ENCODE measurements at places on chromosomes 11 and 22. TPM values are rescaled to one million over a fixed set of nuclear protein-coding genes. Genes with fewer than 3 reads are reported as not detected.

The INS gene
- total RNA-seq: not detected

The MS4A6A gene
- total RNA-seq: not detected

The RBFOX2 gene
- total RNA-seq: 0.03 TPM

The SIPA1 gene
- total RNA-seq: 245 TPM

The LMO2 gene
- not detected for total RNA-seq

The PIH1D2 gene
- 0.76 TPM for total RNA-seq

The OSBP2 gene
- 0.55 TPM for total RNA-seq

DNA sequence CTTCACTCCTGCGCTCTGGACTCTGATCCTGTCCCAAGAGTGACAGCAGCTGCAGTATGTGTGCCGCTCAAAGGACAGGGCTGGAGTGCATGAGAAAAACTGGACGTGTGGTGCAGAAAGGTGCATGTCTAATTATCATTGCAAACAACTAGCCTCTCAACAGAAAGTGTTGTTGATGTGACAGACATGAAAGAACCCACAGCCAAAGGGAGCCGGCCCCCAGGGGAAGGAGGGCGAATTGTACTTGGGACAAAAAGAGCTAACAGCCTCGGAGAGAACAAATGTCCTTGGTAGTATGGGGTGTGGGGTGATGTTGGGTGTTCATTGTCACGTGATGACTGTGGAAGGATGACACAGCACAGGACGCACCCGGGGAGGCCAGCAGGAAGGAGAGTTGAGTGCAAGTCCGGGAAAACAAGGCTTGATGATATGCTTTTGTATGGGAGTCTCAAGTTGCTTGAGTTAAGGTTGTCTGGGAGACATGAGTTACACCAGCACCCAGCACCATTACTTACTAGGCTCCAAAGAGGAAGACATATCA lies 325.5 kb downstream of the NTM start:
- H3K4me1 ChIP-seq: no peaks in the 10 kb centered on the region
- no peaks in the 10 kb centered on the region for H3K36me3 ChIP-seq
- H3K4me3 ChIP-seq: no peak overlapping the region
- no peak for DNase-seq

DNA sequence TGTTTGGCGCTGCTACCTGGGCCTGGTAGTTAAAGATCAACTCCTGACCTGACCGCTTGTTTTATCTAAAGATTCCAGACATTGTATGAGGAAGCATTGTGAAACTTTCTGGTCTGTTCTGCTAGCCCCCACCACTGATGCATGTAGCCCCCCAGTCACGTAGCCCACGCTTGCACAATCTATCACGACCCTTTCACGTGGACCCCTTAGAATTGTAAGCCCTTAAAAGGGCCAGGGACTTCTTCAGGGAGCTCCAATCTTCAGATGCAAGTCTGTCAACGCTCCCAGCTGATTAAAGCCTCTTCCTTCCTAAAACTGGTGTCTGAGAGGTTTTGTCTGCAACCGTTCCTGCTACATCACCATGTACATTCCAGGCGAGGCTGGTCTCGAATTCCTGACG lies 15.0 kb downstream of the APOBEC3F start:
- no peak overlapping the region for H3K27ac ChIP-seq
- H3K27me3 ChIP-seq: no peaks in the 10 kb centered on the region
- H3K4me1 ChIP-seq: peaks cover 2% of the 10 kb centered on the region

DNA sequence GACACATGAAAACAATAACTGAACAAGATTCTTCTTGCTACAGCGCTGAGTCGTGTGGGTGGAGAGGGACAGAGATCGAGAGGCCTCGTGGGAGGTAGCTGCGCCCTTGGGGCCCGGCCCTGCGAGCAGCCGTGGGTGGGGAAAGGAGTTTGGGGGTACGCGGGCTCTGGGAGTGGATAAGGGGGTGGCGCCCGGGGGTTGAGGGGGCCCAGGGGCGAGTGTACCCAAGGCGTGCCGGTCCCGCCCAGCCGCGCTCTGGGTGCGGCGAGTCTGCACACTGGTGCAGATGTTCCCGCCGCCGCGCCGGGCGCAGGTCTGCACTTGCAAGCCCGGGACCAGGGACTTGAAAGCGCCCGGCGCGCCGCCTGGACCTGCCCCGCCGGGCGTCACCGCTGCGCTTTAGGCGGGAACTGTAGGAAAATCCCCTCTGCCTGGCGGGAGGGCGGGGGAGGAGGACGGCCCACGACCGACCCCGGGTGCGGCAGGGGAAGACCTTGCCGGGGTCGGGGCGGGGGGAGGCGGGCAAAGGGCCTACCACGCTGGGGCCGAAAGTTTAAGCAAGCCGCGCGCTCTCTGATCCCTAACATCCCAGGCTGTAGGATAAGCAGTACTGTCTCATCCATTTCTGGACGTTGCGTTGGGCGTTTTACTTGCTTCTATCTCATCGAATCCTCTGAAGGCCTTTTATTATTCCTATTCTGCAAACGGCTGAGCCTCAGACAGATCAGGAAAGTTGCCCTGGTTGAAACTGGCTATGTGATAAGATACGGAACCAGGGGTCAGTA lies 1.4 kb upstream of the KREMEN1 start:
- H3K27me3 ChIP-seq: peaks cover 73% of the 10 kb centered on the region
- peak overlapping the region; percentile 48 for H3K4me3 ChIP-seq
- peaks cover 19% of the 10 kb centered on the region for H3K4me1 ChIP-seq
- H3K27ac ChIP-seq: no peak overlapping the region

GRCh38 chr22:40462195-40462984 lies 92.0 kb downstream of the SGSM3 start:
- H3K36me3 ChIP-seq: peaks cover 35% of the 10 kb centered on the region
- H3K27ac ChIP-seq: peak overlapping the region; percentile 97
- H3K4me3 ChIP-seq: peak overlapping the region; percentile 96
- DNase-seq: peak; percentile 47
- H3K4me1 ChIP-seq: peaks cover 45% of the 10 kb centered on the region

DNA sequence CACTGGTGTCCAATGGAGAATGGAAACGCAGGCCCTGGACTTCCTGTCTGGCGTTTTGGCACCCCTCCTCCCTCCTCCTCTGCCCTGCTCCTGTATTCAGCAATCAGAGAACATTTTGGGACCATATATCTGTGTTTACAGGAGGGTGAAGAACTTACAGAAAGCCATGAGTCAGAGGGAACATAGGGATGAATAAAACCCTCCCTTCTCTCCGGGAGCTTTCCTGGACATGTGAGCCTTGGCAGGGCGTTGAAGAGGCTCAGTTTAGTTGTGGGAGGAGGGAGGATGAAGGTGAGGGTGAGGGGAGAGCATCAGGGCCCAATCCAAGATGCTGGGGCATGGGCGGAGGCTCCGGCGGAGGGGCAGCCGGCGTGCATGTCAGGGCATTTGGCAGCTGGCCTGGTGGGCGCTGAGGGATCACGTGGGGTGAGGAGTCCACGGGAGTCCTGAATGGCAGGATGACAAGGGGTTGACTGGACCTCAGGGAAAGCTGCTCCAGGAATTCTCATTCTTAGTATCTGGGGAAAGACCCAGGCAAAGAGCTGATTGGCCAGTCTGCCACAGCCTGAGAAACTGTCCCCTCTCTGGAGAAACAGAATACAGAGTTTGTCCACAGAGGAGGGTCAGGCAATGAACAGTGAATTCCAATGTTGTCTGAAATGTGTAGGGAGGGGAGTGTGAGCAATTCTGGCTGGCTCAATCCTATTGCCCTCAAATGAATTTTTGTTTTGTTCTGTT lies 28.9 kb downstream of the MICAL2 start:
- H3K36me3 ChIP-seq: peaks cover 24% of the 10 kb centered on the region
- no peak overlapping the region for H3K4me3 ChIP-seq
- H3K27me3 ChIP-seq: no peaks in the 10 kb centered on the region
- peaks cover 42% of the 10 kb centered on the region for H3K4me1 ChIP-seq

GRCh38 chr11:115321605-115322289 lies 182.5 kb downstream of the CADM1 start:
- H3K4me3 ChIP-seq: no peak overlapping the region
- H3K27me3 ChIP-seq: peaks cover 4% of the 10 kb centered on the region
- no peak overlapping the region for H3K27ac ChIP-seq
- H3K4me1 ChIP-seq: no peaks in the 10 kb centered on the region
- no peak for DNase-seq

- DNase-seq: no peak
- no peak overlapping the region for H3K27ac ChIP-seq
- no peaks in the 10 kb centered on the region for H3K36me3 ChIP-seq
- no peaks in the 10 kb centered on the region for H3K27me3 ChIP-seq
- H3K4me1 ChIP-seq: no peaks in the 10 kb centered on the region
These were observed 481.8 kb downstream of the BRD1 start for GRCh38 chr22:49345896-49346295.

All from activated CD8-positive, alpha-beta T cell treated with anti-CD3 and anti-CD28 coated beads, Interleukin-2, amount 10 ng/mL, durations not matched to agents 7 days and 5 days (primary cell).